ENCODE measurements at places on chromosomes 16 and 17. TPM values are rescaled to one million over a fixed set of nuclear protein-coding genes. Genes with fewer than 3 reads are reported as not detected.

GRCh38 chr17:43967251-43967875 lies 13.6 kb upstream of the PYY start:
- no peak for DNase-seq

- no peak for DNase-seq
Observed at GRCh38 chr17:841313-841712, 59.2 kb downstream of the MRM3 start.

DNA sequence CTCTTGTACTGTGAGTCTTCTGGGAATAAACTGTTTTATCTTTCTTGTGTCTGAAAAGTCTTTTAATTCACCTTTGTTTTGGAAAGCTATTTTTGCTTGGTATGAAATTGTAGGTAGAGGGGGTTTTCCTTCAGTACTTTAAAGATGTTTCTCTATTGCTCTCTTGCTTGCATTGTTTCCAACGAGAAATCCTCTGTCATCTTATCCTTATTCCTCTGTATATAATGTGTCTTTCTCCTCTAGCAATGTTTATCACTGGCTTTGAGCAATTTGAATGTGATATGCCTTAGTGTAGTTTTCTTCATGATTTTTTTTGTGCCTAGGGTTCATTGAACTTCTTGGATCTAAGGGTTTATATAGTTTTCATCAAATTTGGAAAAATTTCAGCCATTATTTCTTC lies 96.3 kb downstream of the CDK5R1 start:
- DNase-seq = no peak

GRCh38 chr17:660453-660852 lies 54.2 kb downstream of the VPS53 start:
- no peak for DNase-seq

DNA sequence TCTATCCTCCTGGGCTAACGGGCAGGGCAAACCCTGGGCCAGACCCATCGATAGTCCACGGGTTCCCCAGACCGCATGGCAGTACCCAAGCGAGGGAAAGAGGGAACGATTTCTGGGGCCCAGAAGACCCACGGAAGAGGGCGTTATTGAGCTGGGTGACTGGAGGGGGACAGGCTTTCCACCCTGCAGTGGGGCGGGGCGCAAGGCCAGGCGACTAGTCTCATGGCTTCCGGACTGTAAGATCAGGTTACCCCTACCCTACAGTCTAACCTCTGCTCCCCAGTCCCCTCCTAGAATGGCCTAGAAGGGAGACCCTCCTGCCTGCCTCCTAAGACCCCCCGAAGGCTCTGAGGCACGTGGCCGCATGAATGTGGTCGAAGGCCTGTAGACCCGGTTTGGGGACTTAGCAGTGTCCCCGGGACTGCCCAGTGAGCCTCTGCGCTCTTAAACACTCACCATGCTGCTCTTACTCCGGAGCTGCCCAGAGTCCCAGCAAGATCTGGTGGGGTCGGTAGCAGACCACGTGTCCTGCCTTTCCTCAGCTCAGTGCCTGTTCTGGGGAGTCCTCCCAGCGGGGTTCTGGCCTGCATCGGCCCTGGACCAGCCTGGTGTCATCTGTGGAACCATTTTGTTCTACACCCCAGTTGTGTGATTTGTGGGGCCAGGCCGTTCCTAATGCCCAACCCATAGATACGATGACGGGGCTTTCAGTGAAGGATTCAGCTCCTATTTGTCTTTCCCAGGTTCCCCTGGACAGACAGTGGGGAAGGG lies 13.2 kb upstream of the AURKB start:
- DNase-seq = peak; percentile 69

GRCh38 chr17:67322042-67322787 lies 44.2 kb downstream of the PSMD12 start:
- DNase-seq = no peak

Gene FZD2
- 41.3 TPM for total RNA-seq

DNA sequence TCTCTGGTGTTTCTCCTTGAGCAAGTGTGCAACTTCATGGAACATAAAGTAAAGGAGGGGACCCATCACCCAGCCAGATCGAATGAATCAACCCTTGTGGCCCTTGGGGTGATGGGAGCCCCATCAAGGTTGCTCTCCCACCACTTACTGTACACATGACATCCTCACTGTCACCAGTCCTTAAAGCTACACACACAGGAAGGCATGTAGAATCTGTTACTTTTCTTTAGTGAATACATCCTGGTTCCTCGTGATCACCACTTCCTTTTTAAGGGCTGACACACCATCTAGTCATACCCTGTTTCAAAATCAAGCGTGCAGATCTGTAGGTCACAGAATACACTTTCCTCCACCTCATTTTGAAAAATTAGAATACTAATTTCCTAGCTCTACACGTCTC lies 22.6 kb upstream of the MPHOSPH6 start:
- DNase-seq = peak; percentile 77

Gene PRSS33
- total RNA-seq = not detected

DNA sequence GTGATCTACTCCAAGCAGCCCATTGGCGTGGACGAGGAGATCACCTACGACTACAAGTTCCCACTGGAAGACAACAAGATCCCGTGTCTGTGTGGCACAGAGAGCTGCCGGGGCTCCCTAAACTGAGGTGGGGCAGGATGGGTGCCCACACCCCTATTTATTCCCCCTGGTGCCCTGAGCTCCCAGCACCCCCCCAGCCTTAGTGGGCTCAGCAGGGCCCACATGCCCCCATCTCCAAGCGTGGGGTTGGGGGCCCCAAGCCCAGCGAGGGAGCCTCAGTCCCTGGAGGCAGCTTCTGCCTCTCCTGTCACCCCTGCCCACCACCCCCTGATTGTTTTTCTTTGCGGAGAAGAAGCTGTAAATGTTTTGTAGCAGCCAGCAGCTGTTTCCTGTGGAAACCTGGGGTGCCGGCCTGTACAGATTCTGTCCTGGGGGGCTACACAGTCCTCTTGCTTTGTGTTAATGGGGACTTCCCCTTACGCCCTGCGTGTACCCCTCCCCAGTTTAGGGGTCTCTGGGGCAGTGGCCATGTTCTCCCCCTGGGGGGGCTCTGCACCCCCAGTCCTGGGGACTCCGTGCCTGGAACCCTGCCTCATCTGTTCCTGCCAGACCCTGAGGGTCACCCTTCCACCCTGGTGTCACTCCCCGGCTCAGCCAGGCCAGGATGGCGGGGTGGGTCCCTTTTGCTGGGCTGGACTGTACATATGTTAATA lies 953 bp upstream of the HSD3B7 start:
- no peak for DNase-seq

Gene TERB1
- not detected for total RNA-seq

DNA sequence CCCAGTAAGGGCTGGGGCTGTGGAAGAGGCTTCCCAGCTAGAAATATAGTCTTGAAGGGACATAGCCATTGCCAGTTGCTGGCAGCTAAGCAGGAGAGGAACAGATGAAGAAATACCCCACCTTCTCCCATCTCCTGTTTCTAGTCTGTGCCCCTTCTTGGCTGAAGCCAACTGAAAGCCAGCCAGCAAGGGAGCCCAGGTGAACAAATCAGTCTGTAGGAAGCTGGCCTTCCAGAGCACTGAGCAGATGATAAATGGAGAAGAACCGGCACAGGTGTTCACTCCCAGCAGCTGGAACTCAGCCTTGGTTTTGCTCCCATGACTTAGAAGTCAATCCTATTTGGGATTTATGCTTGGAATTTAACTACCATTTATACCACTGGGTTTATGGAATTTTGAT lies 69.2 kb upstream of the DHX40 start:
- DNase-seq = no peak

DNA sequence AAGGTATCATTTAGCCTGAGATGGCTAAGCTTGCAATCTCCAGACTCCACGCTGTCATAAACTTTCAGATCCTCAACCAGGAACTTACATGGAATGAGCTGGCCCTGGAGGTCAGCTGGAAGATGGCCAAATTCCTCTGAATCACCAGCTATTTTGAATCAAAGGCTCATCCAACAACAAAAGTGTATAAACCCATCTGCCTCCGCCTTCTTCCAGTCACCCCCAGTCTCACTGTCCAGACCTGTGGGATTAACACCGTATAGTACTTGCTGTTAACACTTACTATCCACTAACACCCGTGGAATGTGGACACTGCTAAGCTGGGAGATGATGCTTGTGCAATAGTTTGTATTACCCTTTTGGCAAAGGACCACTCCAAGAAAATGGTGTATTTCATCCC lies 1.9 kb upstream of the LCMT1 start:
- DNase-seq = peak; percentile 97

Gene ACSM2A
- total RNA-seq = not detected

Gene IKZF3
- total RNA-seq = not detected

Gene CBX2
- total RNA-seq = 4.0 TPM

DNA sequence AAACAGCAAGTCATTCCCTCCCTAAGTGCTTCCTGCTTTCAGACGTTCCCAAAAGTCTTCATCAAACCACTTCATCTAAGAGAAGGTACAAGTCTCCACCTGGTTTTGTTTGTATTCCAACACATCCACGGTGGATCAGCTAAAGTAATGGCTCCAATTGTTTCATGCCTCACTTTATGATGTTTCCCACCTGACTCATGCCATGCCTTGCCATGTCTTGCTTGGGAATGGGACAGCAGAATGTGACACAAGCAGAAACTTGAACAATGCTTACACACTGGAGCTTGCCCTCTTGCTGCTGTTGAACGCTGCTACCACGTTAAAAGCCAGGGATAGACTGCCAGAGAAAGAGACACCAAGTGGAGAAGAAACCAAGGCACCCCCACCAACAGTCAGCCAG lies 43.8 kb downstream of the MYH10 start:
- no peak for DNase-seq

Gene RNF167
- total RNA-seq = 30.5 TPM

DNA sequence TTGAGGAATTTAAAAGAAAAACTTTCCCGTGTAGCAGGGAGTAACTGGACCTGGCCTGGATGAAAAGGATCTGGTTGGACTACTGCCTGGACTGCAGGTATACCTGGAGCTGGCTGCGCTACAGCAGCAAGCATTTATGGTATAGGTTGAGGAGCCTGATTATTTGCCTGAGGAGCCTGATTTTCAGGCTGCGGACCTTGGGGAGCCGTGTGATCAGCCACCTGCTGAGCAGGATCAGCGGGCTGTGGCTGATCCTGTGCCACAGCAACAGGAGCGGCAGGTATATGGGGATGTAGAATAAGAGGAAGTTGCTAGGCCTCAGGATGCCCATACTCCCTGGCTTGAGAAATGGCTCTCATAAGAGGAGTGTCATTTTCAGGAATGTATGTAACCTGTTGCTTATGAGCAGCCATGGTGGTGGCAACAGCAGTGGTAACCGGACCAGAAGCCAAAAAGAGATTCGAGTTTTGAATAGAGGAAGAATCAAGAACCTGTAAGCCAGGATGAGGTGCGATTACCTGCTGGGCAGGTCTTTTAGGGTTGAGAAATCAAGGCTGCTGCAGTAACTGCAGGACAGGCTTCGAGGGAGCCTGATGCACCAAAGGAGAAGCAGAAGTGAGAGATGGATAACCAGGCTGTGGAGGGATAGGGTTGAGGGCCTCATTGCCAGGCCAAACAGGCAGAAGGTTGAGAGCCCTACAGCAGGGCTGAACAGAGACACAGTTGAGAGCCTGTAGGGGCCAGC lies 60.9 kb upstream of the ARL4D start:
- DNase-seq = no peak

GRCh38 chr17:38674749-38675615 lies at the start of gene EPOP:
Gene EPOP (minus strand): TSS chr17:38674957. CDS start chr17:38674495, 462 bp downstream.
- peak; percentile 78 for DNase-seq

GRCh38 chr16:56916571-56917403 lies 15.2 kb upstream of the HERPUD1 start:
- no peak for DNase-seq

Gene SLC38A8
- total RNA-seq = not detected

- DNase-seq = peak; percentile 64
Observed at GRCh38 chr16:56789360-56789759, 59.4 kb downstream of the NUP93 start.

GRCh38 chr17:70375813-70376770 lies 206.8 kb downstream of the KCNJ2 start:
- DNase-seq = no peak

- peak; percentile 98 for DNase-seq
Observed at GRCh38 chr16:82655072-82655714, 28.4 kb downstream of the CDH13 start.

GRCh38 chr16:14464796-14465195 lies 165.3 kb downstream of the PARN start:
- DNase-seq = no peak

DNA sequence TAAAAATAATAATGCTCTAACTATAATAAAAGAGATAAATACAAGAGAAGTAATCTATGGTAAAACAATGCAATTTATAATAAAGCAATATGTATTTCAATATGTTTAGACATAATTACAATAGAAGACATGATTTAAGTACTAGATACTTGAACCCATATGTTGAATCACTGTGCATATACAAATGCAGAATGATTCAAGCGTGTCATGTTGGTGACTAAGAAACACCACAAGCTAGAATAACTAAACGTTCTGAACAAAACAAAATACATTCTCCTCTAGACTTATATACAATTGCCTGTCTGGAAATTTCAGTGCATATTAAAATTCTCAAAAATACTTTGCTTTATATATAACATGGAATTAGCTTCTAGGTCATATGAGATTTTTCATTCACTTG lies 11.2 kb downstream of the TADA2A start:
- no peak for DNase-seq

DNA sequence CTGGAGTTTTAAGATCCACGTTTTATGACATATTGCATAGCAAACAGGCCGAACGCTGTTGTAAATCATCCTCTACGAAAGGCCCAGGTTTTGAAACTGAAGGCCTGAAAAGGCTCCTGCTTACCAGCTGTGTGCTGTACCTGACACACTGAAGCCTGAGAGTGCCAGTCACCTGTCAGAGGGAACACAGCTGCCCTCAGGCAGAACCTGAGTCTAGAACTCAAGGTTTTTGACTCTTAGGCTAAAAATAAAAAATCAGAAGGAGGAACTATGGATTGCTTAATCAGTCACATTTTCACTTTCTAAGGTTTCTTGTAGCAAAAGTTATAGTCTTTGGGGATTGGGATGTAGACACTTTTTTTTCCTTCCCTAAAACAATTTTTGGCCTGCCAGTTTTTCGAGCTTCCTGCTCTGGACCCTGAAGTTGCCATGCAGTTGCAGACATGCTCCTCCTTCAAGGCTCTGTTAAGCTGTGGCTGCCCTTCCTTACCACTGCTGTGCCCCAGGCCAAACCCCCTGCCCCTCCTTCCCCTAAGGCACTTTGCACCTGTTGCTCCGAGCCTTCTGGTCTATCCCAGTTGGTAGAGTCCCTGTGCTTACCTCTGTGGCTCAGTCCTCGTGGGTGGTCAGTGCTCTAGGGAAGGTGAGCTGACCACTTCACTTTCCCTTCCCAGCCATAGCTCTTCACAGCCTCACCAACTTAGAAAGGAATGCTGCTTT lies 56.6 kb downstream of the TENT4B start:
- DNase-seq = no peak

GRCh38 chr17:48148854-48149786 lies 41.6 kb downstream of the SNX11 start:
- no peak for DNase-seq

Gene KCNJ16
- total RNA-seq = not detected

All from M059J (cell line).